ENCODE measurements at places on chromosomes 1 and 21.

- DNase-seq, result no peak
Observed at GRCh38 chr1:225418598-225418997, 9.2 kb downstream of the LBR start.

DNA sequence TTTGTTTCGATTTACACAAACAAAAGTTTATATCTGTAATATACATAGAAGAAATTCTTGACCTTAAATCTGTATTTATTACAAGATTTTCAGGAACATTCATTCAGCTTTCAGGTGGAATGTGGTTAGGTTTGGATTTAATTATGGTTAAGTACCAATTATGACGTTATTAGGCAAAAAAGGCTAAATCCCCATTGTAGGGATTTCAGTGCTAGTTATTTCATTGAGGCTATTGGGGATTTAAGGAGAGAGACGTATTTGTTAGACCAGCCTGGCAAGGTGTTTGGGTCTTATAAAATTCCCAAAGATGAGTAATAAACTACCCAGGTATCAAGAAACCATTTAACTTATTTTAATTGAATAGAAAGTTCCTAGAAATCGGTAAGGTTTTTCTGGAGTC lies 26.0 kb downstream of the PRKAA2 start:
- DNase-seq, result no peak

DNA sequence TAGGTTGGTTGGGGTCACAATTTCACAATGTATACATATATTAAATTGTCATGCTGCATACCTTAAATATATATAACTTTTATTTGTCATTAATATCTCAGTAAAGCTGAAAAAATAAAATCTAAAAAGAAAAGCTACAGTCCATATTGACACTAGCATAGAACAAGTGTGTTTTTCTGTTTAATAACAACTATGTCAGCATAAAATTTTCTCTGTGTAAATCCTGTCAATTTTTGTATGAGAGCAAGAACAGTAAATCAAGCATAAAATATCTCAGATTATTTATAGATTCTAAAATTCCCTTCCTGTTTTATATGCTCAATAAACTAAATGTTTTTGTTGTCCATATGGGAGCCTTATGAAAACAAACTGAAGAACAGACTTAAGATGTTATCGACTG lies 739.2 kb downstream of the MRPL39 start:
- DNase-seq, result no peak

DNA sequence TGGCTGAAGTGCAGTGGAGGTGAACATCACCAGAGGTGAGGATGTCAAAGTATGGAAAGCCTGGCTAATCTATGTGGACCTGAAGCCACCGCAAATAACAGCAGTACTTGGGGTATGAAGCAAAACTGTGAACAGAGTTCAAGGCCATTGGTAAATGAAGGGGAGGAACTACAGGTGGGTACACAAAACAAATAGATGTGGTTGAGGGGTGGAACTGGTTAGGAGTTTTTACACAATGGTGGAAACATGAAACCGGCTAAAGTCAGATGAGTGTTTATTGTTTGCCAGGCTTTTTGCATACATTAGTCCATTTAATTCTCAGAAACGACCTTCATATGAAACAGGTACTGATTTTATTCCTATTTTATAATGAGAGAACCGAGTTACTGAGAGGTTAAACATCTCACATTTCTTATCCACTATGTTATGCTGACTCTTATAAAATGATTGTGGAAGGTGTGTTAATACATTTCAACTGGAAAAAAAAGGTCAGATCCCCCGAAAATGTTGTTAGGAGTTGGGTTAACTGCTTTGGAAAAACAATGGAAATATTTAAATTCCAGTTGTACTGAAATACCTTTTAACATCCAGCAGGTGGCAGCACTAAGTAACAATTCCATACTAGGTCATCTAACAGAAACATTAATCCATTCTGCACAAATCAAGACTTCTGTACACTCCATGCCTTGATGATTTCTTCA lies 44.3 kb upstream of the GTF2B start:
- DNase-seq, result peak; percentile 20

- no peak for DNase-seq
Observed at GRCh38 chr1:201890223-201890622, 1.5 kb downstream of the SHISA4 start.

DNA sequence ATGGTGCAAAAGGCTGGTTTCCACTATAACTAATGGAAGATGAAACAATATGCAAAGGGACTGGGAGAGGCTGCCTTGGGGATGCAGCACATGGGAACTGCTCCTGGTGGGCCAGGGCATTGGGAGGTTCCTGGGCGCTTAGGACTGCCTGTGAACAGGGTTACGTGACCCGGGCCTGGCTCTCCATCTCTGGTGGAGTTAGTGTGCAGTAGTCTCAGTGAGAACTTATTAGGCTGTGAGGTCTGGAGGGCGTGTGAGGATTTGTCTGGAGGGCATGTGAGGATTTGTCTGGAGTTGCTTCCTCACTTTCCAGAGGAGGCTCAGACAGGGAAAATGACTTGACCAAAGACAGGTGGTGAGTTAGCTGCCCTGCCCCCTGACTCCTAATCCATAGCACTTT lies 1.5 kb upstream of the ETV3L start:
- no peak for DNase-seq

DNA sequence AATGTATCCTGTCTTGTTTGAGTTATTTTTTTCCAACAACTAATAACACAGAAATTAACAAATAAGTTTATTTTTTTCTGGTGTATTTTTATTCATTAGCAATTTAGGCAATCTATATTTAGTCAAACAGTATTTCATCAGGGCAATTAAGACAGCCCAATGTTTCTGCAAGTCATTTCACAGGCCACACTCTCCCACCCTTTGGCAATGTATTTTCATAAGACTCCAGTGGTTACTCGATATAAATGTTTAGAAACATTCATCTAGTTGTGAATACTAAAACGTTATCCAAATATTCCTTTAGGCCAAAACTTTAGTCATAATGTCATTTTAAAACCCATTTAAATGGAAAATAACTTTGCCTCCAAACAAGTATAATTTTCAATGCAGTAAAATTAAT lies 142.1 kb downstream of the KCNT2 start:
- DNase-seq, result peak; percentile 18

- DNase-seq, result no peak
Observed at GRCh38 chr1:234561319-234561718, 48.7 kb downstream of the IRF2BP2 start.

- no peak for DNase-seq
Observed at GRCh38 chr1:67376381-67376780, 53.8 kb downstream of the SERBP1 start.

DNA sequence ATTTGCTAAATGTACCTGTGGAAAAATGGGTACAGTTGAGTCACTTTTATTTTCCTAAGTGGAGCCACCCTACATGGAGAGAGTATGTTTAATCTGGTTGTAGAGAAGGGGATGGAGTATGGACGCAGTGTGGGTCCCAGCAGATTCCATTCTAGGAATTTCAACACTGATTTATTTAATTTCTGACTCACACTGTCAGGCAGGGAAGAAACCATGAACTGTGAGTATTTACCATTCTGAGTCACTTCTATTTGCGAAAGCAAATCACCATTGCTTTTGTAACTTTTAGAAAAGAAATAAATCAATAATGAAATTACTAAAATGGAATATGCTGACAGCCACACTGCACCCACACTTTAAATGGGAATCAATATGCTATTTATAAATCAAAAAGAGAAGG lies 339.0 kb downstream of the DSCAM start:
- no peak for DNase-seq

- no peak for DNase-seq
Observed at GRCh38 chr1:88451856-88452255, 232.2 kb upstream of the PKN2 start.

GRCh38 chr1:155079487-155080311 lies 1.1 kb downstream of the EFNA3 start:
- no peak for DNase-seq

DNA sequence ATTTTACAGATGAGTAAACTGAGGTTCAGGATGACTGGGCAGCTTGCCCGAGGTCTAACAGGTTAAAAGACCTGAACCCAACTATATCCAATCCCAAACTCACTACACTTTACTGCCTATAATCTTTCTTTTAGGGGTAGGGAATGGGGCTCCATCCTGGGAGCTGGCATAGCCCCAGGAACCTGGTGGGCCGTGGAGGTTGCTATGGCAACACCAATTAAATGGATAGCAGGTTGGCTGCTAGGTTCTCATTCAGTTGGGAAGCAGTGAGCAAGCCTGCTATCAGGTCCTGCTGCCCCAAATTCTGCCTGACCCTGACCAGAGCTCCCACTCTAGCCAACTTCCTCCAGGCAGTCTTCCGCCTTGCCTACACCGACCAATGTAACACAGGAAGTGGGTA lies 40.9 kb downstream of the LRP8 start:
- DNase-seq, result no peak

GRCh38 chr1:24931468-24932231 lies 1.6 kb upstream of the RUNX3 start:
- DNase-seq, result no peak

GRCh38 chr1:231317306-231318014 lies 20.2 kb downstream of the EXOC8 start:
- no peak for DNase-seq

DNA sequence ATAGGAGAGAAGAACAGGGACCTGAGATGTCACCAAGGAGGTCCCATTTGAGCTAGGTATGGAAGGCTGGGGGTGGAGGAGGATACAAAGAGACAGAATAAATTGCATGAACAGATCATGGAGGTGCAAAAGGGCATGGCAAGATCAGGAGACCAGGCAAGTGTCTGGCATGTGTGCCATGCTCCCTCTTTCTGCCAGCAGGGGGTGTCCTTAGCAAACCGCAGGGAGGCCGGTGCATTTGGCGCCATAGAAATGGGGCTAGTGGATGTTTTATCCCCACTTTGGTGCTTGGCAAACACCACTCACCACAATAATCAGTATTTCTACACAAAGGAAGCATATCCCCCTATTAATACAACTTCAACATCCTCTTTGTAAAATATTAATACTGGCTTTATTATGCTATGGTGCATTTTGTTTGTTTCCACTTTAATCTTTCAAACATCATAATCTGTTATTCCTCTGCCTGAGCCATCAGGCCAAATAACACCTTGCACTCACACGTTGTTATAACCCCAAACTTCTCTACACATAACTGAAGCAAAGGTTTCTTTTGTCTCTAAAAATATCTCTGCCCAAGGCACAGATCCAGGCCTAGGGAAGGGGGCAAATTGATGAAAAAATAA lies 25.9 kb downstream of the S100A6 start:
- peak; percentile 64 for DNase-seq

GRCh38 chr21:15098908-15099307 lies 34.1 kb upstream of the NRIP1 start:
- no peak for DNase-seq

DNA sequence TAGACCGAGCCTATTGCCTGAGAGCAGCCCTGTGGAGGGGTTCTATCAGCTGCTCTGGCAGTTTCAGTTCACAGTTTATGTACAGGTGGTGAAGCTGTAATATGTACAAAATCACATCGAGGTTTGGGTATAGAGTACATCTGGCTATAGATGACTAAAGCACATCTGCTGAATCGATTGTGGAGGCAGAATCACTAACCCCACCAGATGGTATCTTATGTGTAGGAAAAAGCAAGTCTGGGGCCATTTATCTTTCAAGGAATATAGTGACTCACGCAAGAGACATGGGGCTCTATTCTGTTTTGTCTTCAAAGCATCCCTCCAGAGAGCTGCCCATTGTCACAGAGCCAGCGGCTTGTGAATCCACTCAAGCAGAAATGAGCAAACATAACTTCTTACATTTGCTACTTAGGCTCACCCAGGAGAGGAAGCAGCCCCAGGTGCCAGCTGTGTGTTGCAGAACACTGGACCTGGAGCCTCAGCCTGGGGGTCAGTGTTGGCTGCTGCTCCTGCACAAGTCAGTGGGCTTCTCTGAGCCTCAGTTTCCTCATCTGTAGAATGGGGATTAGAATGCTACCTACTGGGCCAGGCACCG lies 21.3 kb downstream of the MIIP start:
- peak; percentile 92 for DNase-seq

DNA sequence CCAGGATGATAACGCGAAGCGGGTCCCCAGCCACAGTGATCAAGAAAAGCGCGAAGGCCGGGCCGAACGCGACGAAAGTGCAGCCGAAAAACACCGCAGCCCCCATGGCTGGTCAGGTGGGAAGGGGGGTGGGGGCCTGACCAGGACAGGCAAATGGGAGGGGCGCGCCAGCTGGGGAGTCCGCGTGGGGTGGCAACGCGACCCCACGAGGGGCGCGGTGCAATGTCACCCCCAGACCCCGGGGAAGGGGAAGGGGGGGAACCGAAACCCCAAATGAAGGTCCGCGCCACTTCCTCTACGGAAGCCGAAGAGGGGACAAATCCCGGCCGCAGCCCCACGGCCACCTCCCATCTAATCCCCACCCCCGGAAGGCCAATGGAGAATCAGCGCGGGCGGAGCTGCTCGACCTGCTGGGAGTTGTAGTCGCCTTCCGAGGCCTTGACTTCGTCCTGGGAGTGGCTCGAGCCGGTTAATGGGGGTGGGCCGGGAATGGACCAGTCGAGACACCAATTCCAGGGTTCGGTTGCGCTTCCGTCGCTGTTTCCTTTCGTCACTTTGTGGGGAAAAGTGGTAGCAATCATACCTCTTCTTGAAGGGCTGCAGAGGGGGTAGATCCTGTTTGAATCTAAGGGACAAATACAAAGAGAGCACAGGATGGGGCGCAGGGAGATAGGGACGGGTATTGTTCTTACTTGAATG lies at the start of gene APH1A:
Gene APH1A (minus strand): TSS at position 312 of the 699 bp plus-strand sequence. CDS start 206 bp downstream, at position 106.
- DNase-seq, result peak; percentile 99

DNA sequence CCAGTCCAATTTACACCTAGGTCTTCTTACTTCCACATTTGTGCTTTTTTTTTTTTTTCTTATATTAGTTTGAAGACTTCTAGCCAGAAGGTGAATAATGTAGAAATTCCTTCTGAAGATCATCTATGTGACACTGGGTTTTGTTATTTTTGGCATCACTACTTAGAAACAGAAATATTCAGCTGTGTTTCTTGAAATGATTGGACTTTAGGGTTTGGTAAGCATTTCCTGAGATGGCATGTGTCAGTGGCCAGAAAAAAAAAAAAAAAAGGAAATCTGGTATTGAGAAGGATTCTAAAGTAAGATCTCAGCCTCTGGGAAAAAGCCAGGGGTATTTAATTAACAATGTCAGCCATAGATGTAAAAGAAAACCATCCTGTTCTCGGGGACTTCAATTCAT lies 43.4 kb upstream of the LRRC8C start:
- DNase-seq, result peak; percentile 59

DNA sequence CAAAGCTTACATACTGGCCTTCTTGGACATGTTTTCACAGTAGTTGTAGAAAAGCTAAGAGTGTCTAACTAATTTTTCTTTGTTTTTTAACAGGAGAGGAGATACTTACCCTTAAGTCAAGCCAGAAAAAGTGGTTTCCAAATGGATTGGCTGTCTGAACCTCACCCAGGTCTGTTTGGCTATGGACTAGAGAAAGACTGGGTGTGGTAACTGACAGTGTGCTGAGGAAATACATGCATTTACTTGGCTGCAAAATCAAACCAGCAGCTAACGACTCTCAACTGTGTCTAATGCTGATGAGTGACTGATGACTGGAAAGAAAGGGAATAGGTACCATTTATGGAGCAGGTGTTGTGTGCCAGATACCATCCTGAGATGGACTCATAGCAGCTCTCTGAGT lies 91.1 kb downstream of the MTR start:
- DNase-seq, result no peak

- DNase-seq, result peak; percentile 97
Observed at GRCh38 chr1:1307923-1308755, at the start of the genes ACAP3 and PUSL1. Gene ACAP3, minus strand, starts transcription at chr1:1307930. Its CDS starts 115 bp downstream, at chr1:1307815. Gene PUSL1, plus strand, starts transcription at chr1:1308597. Its CDS starts 47 bp downstream, at chr1:1308644.
